ENCODE measurements at places on chromosomes 1 and 21. TPM values are rescaled to one million over a fixed set of nuclear protein-coding genes. Genes with fewer than 3 reads are reported as not detected.

DNA sequence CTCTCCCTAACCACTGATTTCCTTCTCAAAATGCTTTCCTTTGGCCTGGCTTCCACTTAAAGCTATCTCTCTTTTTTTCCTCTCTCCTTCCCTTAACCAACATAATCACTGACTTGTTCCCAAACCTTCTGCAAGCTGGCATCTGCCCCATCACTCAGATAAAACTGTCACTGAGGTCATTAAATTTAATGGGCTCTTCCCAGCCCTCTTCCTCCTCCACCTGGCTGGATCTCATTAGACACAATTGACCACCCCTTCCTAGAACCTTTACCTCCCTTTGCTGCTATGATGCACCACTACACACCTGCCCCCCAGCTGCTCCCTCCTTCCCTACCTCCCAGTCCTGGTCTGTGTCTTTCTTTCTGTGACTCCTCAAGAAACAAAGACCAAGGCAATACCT, 44.0 kb upstream of the GJB5 start:
- no peaks in the 10 kb centered on the region for H3K36me3 ChIP-seq
- no peak overlapping the region for H3K27ac ChIP-seq
- H3K4me3 ChIP-seq = no peak overlapping the region
- no peaks in the 10 kb centered on the region for H3K4me1 ChIP-seq

- H3K4me3 ChIP-seq = no peak overlapping the region
- H3K4me1 ChIP-seq = no peaks in the 10 kb centered on the region
- H3K27ac ChIP-seq = no peak overlapping the region
- no peak for DNase-seq
- H3K27me3 ChIP-seq = no peaks in the 10 kb centered on the region
Observed at GRCh38 chr1:168671782-168672181, 57.2 kb downstream of the DPT start.

GRCh38 chr1:203631946-203632345, 5.3 kb downstream of the ATP2B4 start:
- H3K4me3 ChIP-seq = no peak overlapping the region
- DNase-seq = no peak
- no peak overlapping the region for H3K27ac ChIP-seq
- no peaks in the 10 kb centered on the region for H3K27me3 ChIP-seq
- H3K4me1 ChIP-seq = peaks cover 27% of the 10 kb centered on the region

DNA sequence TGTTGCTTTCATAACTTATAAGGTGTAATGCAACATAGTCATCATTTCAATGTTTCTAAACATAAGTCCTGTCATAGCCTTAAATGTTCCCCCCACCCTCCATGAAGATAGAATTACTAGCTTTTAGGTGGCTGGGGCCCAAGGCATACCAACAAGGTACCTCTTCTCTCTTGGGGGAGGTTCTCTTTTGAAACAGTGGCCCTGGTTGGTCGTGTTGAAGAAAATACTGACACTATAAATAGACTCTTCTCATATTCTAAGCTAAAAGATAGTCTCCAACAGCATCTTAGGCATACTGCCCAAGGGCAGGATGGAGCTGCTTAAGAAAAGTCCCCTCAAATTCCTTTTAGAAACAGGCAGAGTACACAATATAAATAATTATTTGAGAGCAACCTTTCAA, 255.0 kb downstream of the FAF1 start:
- H3K36me3 ChIP-seq = peaks cover 5% of the 10 kb centered on the region
- H3K27me3 ChIP-seq = no peaks in the 10 kb centered on the region
- H3K27ac ChIP-seq = no peak overlapping the region
- no peaks in the 10 kb centered on the region for H3K4me1 ChIP-seq

GRCh38 chr1:59678493-59679228, 136.1 kb upstream of the HOOK1 start:
- H3K27ac ChIP-seq = no peak overlapping the region
- H3K36me3 ChIP-seq = no peaks in the 10 kb centered on the region
- H3K27me3 ChIP-seq = 0 out of 3 replicates have a peak, but pooled peaks cover 2% of the 10 kb centered on the region
- no peak overlapping the region for H3K4me3 ChIP-seq
- no peaks in the 10 kb centered on the region for H3K4me1 ChIP-seq

GRCh38 chr1:82299656-82300055, 498.9 kb downstream of the ADGRL2 start:
- no peaks in the 10 kb centered on the region for H3K27me3 ChIP-seq
- DNase-seq = no peak
- no peak overlapping the region for H3K27ac ChIP-seq
- no peaks in the 10 kb centered on the region for H3K4me1 ChIP-seq

DNA sequence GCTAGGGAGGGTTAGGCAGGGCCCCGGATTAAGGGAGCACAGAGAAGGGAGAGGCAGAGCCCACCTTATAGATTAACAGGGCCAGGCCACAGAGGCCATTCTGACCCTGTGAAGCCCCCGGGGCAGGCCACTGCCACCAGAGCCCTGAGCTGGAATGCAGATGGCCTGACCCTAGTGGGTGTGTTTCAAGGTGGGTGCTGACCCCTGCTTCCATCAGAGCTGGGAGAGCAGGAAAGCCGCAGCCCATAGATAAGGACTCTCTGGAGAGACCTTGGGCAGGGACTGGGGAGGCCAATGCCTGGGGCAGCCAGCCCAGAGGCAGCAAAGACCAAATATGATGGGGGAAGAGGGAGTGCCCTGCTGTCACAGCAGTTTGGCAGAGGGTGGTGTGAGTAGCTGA, 35.9 kb downstream of the NCMAP start:
- no peak overlapping the region for H3K27ac ChIP-seq
- H3K4me1 ChIP-seq = peaks cover 9% of the 10 kb centered on the region
- no peak overlapping the region for H3K4me3 ChIP-seq
- no peaks in the 10 kb centered on the region for H3K36me3 ChIP-seq

DNA sequence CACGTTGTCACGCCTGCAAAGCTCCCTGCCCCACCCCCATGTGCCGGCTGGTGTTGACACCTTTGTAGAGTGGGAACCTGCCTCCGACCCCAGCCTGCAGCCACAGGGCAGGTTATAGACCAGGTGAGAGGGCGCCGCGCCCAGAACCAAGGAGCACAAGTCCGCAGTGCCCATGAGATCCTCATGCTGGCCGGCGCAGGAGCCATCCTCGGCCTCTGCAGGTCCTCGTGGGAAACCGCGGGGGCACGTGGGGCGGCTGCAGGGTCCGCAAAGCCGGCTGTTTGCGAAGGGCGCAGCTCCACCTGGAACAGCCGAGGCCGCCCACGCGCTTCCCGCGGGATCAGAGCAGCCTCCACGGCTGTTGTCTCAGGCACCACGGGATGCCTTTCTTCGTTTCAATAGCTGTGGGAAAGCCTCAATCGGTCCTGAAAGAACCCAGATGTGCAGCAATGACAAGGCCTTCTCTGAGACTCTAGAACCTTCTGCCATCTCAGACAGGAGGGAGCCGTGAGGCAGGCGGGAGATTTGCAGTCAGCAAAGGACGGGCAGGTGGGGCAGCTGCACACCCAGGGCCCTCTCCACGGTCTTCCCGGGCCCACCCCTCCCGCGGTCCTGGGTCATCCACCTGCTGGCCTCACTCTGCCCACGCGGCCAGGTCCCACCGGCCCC, 29.9 kb downstream of the POFUT2 start:
- no peak overlapping the region for H3K27ac ChIP-seq
- no peaks in the 10 kb centered on the region for H3K36me3 ChIP-seq
- H3K4me3 ChIP-seq = no peak overlapping the region
- H3K27me3 ChIP-seq = peaks cover 49% of the 10 kb centered on the region

DNA sequence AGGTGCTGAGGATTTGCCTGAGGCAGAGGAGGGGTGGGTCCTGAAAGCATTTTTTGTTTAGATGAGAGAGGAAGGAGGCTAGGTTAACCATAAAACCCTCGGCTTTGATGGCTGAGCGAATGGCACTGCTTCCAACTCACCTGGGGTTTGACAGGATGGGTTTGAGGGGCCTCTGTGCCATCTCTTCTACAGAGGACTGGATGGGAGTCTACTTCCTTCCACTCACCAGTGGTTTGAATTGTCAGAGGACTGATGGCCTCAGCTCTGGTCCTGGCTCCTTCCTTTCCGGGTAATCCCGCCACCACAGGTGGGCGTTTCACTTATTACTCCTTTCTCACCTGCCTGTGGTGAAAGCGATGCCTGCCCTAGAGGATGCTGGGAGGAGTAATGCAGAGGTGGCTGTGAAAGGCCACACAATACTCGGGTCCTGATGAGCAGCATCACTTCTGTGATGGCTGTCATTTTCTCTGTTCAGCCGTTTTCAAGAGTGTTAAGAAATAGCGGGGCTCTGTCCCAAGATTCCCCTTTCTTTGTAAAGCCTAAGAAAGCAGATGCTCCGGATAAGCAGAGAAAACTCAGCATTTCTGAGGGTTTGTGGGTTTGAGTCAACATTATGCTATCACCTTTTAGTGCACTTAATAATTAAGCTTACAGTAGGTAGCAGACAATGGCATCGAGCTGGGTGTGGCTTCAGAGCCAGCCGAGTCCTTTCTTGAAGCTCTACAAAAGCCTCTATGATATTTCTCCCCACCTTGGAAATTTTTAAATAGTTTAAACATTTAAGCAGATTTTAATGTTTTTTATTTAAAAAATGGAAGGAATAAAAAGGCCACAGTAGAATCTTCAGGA, 220.7 kb downstream of the HLX start:
- no peaks in the 10 kb centered on the region for H3K36me3 ChIP-seq
- H3K4me3 ChIP-seq = no peak overlapping the region
- H3K27ac ChIP-seq = no peak overlapping the region
- no peaks in the 10 kb centered on the region for H3K4me1 ChIP-seq
- DNase-seq = no peak
- no peaks in the 10 kb centered on the region for H3K27me3 ChIP-seq

- H3K4me3 ChIP-seq = no peak overlapping the region
- no peak for DNase-seq
- peaks cover 4% of the 10 kb centered on the region for H3K27me3 ChIP-seq
- no peak overlapping the region for H3K27ac ChIP-seq
- H3K36me3 ChIP-seq = no peaks in the 10 kb centered on the region
Observed at GRCh38 chr1:2636733-2637132, 3.9 kb upstream of the MMEL1 start.

DNA sequence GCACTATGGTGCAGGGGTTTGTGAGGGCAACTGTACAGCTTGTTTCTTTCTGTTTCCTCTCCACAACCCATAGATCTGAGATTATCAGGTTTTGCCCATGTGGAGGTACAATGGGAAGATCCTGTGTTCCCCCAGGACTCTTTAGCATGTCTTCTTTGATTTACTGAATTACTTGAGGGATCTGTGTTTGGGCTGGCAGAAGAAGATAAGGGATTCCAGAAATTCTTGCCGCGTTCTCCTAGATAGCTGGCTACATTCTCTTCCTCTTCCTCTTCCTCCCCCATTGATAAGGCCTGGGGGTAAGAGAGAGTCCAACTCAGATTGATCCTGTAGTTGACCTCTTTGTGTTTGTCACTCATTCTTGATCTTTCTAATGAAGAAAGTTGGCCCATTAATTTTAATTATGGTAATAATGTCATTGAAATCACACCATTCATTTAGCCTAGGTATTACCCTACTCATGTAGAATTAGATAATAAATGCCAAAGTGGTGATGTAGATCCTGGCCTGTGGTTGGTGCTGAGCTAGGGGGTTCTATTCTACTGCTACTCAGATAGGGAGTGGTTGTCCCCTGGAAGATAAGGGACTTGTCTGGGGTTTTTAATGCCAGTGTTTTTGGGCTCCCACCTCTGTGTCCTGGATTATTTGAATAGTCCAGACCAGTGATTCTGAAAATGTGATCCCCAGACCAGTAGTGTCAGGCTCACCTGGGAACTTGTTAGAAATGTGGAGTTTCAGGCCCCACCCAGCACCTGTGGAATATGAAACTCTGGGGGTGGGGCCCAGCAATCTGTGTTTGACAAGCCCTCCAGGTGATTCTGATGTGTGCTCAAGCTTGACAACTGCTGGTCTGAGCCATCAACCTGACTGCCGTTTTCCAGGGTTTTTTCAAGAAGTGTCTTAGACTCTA, 122.2 kb downstream of the NOS1AP start:
- peaks cover 11% of the 10 kb centered on the region for H3K27me3 ChIP-seq
- DNase-seq = no peak
- no peak overlapping the region for H3K27ac ChIP-seq
- H3K4me1 ChIP-seq = no peaks in the 10 kb centered on the region
- H3K4me3 ChIP-seq = no peak overlapping the region

- no peaks in the 10 kb centered on the region for H3K4me1 ChIP-seq
- no peak for DNase-seq
- H3K36me3 ChIP-seq = peaks cover 50% of the 10 kb centered on the region
- no peaks in the 10 kb centered on the region for H3K27me3 ChIP-seq
Observed at GRCh38 chr1:8497210-8497819, 179.4 kb downstream of the SLC45A1 start.

DNA sequence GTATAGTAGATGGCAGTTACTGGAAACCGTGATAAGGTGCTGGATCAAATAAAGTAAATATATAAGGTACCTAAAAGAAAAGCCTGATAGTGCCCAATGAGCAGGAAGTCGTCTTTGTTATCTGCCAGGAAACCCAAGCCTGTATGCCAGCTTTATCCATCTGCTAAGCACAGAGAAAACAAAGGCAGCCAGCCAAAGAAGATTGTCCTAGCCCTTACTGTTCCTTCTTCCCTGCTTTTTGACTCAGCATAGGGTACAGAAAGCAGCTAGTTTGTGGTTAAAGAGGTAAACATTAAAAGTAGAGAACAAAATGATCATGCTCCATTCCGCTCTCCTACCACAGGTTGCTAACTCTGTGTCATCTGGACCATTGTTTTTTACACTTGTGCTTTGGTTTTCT, 10.1 kb downstream of the KRTAP22-2 start:
- H3K4me3 ChIP-seq = no peak overlapping the region
- H3K36me3 ChIP-seq = no peaks in the 10 kb centered on the region
- H3K4me1 ChIP-seq = no peaks in the 10 kb centered on the region
- no peak for DNase-seq
- no peak overlapping the region for H3K27ac ChIP-seq

DNA sequence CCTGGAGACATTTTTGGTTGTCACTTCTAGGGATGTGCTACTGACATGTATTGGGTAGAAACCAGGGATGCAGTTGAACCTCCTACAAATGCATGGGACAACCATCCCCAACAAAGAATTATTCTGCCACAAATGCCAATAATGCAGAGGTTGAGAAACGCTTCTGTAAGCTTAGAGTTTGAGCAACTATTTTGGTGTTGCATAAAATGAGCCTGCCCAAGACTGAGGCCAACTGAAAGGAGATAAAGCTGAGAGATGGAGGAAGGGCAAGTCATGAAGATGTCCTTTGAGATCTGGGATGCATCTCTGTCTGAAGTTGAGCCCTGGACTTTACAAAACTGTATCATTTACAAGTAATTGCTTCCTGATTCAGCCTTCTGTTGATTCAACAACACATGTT, 106.9 kb downstream of the KCNJ15 start:
- H3K4me1 ChIP-seq = no peaks in the 10 kb centered on the region
- H3K27me3 ChIP-seq = no peaks in the 10 kb centered on the region
- no peak overlapping the region for H3K4me3 ChIP-seq
- no peak overlapping the region for H3K27ac ChIP-seq
- no peaks in the 10 kb centered on the region for H3K36me3 ChIP-seq

DNA sequence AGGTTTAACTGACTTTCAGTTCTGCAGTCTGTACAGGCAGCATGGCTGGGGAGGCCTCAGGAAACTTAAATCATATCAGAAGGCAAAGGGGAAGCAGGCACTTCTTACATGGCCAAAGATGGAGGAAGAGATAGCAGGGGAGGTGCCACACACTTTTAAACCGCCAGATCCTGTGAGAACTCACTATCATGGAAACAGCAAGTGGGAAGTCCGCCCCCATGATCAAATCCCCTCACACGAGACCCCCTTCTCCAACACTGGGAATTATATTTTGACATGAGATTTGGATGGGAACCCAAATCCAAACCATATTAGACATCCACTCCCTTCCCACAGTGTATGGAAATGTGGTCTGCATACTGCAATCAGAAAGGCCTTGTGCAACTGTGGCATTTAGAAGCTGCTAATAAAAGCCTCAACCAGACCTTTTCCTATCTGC, 148.2 kb downstream of the FCRL5 start:
- H3K4me1 ChIP-seq = peaks cover 10% of the 10 kb centered on the region
- no peak for DNase-seq
- peak overlapping the region; percentile 58 for H3K27ac ChIP-seq
- no peaks in the 10 kb centered on the region for H3K27me3 ChIP-seq
- no peaks in the 10 kb centered on the region for H3K36me3 ChIP-seq

The PDE9A gene
- total RNA-seq = 0.27 TPM

The CYYR1 gene
- not detected for total RNA-seq

The NEK7 gene
- 30.3 TPM for total RNA-seq

Measured in K562 (cell line).